NCI-H524 (cell line): ENCODE measurements at places on chromosomes 3 and 15.

GRCh38 chr3:139105154-139105702, 60.5 kb upstream of the PRR23C start:
- no peak for DNase-seq

DNA sequence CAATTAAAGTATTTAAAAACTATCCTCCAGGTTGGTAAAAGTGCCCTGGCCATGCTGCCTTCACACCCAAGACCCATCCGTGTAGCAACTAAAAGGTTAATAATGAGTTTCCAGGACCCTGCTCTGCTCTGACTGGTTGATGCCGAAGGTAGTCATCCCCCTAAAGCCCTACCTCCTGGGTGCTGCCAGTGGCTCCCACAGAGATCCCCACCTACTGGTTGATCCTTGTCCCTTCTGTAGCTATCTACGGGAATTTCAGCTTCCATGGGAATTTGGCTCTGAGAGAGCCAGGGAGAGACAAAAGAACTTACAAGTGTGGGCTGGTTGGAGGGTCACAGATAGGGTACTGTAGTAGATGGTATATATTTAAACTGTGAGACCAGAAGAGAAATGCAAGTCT, 110.6 kb upstream of the NANOGP8 start:
- DNase-seq: no peak

- DNase-seq: no peak
Observed at GRCh38 chr3:172658344-172659245, 52.3 kb downstream of the NCEH1 start.

DNA sequence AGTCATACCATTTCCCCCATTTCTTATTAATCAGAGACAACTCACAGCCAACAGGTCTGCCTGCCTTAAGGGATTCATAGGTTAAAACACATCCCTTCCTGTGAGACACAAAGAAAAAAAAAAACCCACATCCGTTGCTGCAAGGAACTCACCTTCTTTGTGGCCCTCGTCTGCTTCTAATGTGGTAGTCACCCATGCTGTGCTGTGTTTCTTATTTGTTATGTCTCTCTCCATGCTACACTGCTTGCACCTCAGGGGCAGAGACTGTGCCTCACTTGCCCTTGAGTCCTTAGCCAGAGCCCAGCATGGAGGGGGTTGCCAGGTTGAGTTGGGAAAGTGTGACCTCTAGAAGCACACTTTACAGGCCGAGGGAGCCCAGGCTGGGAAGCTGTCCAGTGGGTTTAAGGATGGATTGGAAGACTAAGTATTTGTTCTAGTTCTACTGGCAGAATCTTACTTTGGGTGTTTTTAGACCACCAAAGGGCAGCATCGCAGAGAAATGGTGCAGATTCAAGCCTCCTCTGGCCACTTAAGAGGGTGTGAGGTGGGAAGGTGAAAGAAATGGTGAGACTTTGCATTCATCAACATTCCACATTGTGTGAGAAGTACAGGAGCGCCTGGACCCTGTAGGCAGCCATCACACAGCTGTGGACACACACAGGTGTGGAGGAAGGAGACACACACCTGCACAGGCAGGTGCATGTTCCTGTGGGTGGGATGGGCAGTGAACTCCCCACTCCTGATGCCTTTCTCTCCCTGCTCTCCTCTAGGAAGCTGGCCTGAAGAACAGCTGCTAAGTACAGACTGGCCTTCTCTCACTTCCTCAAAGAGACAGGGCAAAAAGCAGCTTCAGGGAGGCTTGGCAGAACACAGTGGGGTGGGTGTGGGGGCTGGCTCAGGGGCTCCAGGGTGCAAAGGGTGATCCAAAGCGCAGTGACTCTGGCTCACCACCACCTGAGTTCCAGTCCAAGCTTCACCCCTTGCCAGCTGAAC, 48.8 kb downstream of the GLB1 start:
- DNase-seq: no peak

- no peak for DNase-seq
Observed at GRCh38 chr15:81174125-81174791, 22.4 kb upstream of the IL16 start.

DNA sequence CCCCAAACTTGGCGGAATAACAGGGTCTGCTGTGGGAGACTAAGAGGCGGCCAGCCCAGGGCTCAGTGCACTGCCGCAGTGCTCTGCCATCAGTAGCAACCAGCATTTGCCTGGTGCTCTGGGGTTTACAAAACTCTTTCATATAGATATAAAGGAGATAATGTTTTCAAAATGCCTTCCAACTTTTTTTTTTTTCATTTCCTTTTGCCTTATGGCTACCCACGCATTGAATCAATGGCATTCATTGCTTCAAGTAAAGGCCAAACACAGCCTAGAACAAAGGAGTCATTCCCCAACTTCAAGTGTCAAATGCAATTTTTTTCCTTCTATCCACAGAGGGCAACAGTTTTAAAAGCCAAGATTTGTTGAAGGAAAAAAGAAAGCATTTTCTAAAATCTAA, 11.6 kb upstream of the SLC24A5 start:
- DNase-seq: no peak

GRCh38 chr3:49244581-49245205, 32.3 kb downstream of the C3orf62 start:
- no peak for DNase-seq
